ENCODE measurements at places on chromosomes 2 and 18.

GRCh38 chr2:95372216-95372829 lies 30.2 kb upstream of the FAHD2A start:
- peak; percentile 17 for DNase-seq

GRCh38 chr18:76967721-76968472 lies 145.5 kb downstream of the ZNF236 start:
- DNase-seq: no peak

DNA sequence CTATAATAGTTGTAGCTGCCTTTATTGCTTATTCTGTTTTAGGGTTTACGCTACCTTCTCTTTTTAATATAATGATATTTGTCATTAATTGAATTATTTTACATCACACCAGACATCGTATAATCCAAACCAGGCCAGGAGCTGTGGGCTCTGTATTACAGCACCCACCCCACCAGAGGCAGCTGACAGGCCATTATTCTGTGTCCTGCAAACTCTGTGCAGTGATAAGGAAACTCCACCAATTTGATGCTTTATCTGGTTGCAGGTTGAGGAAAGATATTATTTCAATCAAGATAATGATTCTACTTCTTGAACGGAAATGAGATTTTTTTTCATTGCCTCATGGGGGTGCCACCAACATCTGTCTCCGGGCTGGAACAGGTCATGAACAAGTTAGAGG lies 227.3 kb downstream of the ZBTB7C start:
- no peak for DNase-seq

DNA sequence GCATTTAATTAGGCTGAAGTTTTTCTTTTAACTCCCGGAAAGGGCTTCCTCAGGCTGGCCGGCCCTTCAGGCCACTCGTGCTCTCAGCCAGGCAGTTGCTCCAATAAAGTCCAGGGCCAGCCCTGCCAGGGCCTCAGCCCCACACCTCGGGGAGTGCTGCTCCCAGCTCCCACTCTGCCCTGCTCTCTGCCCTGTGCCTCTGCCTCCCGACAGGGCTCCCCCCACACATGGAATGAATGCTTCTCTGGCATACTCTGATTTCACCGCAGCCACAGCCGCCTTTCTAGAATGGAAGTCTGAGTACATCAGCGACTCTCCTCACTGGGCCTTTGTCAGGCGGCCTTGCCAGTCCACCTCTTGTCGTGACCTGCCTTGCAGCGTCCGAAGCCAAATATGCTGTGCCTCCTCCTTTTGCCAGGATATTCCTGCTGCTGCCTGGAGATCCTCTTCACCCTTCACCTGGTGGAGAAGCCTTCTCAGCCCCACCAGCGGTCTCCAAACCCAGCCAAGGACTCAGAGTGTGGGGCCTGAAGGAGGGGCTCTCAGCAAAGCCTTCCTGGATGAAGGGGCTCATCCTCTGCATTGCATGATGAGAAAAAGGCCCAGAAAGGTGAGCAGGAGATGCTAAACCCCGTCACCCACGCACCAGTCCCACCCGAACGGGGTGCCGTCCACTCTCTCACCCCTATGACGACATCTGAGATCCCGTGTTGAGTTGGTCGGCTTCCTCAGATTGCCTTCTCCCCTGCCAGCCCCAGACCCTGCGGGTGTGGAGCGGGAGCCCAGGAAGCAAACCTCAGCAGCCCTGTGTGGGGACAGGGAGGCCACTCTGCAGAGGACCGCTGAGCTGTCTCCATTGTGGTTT lies 472.7 kb upstream of the HS6ST1 start:
- DNase-seq: peak; percentile 29

DNA sequence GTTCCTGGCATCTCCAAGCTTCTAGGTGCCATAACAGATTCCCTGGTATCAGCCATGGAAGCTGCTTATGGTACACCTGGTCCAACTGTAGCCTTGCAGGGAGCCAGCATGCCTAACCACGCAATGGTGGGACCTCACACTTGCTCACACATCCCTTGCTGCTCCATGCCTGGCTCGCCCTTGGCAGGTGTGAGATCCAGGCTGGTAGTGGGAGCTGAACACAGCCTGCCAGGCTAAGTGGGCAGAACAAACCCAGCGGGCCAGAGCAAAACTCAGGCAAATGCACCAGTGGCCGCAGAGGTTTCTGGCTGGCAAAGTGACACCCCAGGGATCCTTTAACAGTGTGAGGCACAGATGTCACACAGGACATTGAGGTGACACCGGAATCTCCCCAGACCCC lies 185.8 kb downstream of the NDUFA10 start:
- DNase-seq: peak; percentile 38

GRCh38 chr18:36402765-36403396 lies 105.4 kb downstream of the FHOD3 start:
- DNase-seq: no peak

DNA sequence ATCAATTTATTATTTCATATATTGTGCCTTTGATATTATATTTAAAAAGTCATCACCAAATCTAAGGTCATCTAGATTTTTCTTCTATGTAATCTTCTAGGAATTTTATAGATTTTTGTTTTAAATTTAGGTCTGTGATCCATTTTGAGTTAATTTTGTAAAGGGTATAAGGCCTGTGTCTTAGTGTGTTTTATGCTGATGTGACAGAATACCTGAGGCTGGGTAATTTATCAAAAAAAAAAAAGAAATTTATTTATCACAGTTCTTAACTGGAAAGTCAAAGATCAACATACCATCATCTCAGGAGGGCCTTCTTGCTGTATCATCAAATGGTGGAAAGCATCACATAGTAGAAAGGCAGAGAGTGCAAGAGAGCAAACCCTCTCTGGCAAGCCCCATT lies 216.2 kb downstream of the PDE1A start:
- no peak for DNase-seq

DNA sequence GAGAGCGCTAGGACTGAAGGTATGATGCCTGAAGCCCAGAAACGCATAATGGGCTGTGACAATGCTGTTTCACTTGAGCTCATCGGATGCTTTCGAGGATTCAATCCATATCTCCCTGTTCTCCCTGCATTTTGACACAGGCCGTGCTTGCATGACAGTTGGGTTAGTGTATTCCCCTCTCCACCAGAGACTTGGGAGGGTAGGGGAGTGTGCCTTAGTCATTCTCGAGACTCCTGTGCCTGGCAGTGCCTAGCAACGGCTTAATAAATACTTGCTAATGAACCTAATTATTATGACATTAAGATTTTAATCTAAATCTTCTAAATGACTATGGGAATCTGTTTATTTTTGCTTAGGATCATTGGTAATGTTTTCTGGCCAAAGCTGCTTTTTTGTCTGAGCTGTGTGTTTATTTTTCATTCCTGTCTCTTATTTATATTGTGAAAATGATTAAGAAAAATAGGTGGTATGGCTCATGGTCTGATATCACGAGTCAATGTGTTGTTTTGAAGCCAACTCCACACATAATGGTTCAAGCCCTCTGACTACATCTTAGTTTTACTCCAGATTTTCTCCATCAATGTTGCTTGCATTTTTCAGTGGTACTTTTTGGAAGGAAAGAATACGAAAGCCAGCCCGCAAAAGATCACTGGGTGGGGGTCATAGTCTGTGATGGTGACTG lies 61.3 kb downstream of the NEDD4L start:
- DNase-seq: no peak

- no peak for DNase-seq
Measured at GRCh38 chr2:145957929-145958328, 1438.0 kb upstream of the ZEB2 start.

- DNase-seq: no peak
Measured at GRCh38 chr2:227411990-227412350, 24.2 kb upstream of the SCYGR1 start.

- no peak for DNase-seq
Measured at GRCh38 chr2:26086779-26087178, 52.9 kb downstream of the RAB10 start.

DNA sequence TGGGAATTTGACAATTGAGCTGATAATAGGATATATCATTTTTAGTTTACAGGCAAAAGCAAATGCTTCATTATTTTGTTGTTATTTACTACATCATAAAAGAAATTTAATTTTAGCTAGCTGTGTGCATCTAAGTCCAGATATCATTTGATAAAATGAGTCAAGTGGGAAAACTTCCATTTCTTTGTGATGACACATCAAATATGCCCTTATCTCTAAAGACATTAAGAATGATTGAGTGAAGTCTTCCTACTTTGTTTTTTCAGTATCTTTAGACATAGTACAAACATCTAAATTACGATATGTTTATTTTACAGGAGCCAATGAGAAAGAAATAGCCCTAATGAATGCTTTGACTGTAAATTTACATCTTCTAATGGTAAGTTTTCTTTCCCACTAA lies 77.0 kb downstream of the KYNU start:
- no peak for DNase-seq

GRCh38 chr2:8549273-8549922 lies 132.5 kb upstream of the ID2 start:
- peak; percentile 43 for DNase-seq

DNA sequence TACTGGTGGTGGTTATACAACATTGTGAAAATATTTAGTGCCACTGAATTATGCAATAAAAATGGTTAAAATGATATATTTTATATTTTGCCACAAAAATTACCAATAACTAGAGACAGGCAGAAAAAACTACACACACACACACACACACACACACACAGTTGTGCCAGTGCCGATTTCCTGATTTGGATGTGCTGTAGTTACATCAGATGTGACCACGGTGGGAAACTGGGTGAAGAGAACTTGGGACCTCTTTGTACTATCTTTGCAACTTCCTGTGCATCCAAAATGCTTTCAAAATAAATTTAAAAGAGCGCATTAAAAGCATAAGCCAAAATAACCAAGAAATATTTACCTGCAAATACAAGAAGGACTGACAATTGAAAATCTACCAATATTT lies 61.6 kb upstream of the CCBE1 start:
- DNase-seq: no peak

DNA sequence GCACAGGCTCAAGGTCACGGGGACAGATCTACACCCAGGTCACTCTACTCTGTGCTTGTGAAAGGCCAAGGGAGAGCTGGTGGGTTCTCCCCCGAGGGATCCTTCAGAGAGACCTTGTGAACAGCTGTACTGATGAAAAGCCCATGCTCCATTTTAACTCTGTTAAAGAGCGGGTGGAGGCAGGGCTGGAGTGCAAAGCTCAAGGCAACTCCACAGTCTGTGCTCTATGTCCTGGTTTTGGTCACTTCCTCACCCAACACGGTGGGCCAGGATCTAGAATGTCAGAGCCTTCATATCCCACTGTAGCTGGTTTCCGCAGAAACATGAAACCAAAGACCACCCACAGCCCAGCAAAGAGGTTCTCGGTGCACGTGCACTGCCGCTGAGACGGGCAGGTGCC lies 177.1 kb downstream of the LAMA1 start:
- DNase-seq: no peak

DNA sequence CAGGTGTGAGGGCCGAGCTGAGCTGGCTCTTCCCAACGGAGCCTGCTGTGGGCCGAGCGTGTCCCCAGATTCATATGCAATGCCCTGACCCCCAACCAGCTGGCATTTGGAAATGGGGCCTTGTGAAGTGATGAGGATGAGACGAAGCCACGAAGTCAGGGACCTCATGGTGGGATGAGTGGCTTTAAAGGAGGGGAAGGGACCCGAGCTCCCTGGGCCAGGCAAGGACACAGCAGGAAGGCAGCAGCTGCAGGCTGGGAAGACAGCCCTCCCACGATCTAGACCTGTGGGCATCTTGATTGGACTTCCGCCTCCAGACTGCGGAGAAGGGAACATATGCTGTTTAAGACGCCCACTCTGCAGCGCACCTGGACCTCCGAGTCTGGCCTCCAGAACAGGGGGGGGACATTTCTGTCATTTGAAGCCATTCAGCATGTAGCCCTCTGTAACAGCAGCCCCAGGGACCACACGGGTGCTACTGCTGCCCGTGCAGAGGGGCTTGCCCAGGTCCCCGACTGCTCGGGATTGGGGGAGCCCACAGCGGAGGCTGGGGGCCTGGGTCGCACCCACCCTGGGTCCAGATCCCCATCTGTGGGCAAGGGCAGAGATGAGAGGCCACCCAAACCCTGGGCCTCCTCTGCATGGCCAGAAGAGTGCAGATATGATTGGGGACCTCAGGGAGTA lies 27.2 kb downstream of the KIF1A start:
- DNase-seq: no peak

GRCh38 chr2:95296011-95296410 lies 1.1 kb upstream of the KCNIP3 start:
- DNase-seq: no peak

DNA sequence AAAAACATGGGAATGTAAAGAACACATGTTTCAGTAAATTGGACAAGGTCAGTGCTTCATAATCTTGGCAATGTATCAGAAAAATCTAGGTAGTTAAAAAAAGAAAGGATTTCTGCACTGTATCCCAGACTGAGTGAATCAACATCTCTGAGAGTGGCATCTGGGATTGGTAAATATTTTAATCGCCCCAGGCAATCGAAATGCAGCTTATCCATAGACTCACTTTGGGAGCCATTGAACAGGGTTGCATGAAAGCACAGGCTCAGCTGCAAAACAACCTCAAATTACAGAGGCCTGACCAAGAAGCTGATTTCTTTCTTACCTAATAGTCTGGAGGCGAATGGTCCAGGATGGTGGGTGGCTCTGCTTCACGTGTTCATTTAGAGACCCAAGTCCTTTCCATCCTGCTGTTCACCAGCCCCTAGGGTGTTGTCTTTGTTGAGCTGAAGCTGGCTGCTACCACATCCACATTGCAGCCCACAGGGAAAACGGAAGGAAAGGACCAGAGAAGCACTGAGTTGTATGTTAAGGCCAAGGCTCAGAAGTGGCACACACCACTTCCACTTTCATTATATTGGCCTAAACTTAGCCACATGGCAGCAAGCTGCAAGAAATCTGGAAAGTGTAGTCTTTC lies 59.0 kb downstream of the MOGAT1 start:
- no peak for DNase-seq

GRCh38 chr2:27522400-27522945 lies 25.8 kb downstream of the GCKR start:
- DNase-seq: no peak

DNA sequence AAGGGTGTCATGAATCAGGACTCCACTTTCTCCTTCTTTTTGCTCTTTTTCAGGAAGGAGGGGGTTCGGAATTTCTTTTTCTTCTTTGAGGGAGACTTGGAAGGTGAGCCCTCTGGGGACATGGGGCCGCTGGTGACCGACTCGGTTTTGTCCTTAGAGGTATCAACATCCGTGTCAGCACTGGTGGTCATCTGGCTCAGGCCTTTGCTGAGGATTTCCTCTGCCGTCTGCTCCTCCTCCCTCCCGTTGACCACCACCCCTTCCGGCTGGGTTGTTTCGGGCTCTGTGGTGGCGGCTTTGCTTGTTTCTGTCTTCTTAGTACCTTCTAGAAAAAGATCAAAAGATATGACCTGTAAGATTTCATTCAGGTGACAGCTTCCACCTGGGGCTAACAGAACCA lies 104.6 kb downstream of the ADD2 start:
- peak; percentile 29 for DNase-seq

- DNase-seq: no peak
Measured at GRCh38 chr2:131038258-131039100, 54.8 kb downstream of the FAM168B start.

- no peak for DNase-seq
Measured at GRCh38 chr18:55220523-55220922, 261.3 kb upstream of the CCDC68 start.
